ENCODE measurements at places on chromosomes 11 and 22. TPM values are rescaled to one million over a fixed set of nuclear protein-coding genes. Genes with fewer than 3 reads are reported as not detected.

The BACE1 gene
- 28.9 TPM for total RNA-seq

The AGBL2 gene
- total RNA-seq: 0.96 TPM

The KCNE3 gene
- 20.9 TPM for total RNA-seq

The SAA2 gene
- total RNA-seq: 4.2 TPM

The SYNGR1 gene
- 14.0 TPM for total RNA-seq

The OR56A1 gene
- not detected for total RNA-seq

The C1QTNF4 gene
- total RNA-seq: 0.55 TPM

GRCh38 chr11:4102711-4103110 is 8.1 kb downstream of the RRM1 start:
- H3K27me3 ChIP-seq: no peaks in the 10 kb centered on the region
- H3K27ac ChIP-seq: no peak overlapping the region
- no peak for DNase-seq
- no peak overlapping the region for H3K4me3 ChIP-seq
- no peaks in the 10 kb centered on the region for H3K4me1 ChIP-seq

DNA sequence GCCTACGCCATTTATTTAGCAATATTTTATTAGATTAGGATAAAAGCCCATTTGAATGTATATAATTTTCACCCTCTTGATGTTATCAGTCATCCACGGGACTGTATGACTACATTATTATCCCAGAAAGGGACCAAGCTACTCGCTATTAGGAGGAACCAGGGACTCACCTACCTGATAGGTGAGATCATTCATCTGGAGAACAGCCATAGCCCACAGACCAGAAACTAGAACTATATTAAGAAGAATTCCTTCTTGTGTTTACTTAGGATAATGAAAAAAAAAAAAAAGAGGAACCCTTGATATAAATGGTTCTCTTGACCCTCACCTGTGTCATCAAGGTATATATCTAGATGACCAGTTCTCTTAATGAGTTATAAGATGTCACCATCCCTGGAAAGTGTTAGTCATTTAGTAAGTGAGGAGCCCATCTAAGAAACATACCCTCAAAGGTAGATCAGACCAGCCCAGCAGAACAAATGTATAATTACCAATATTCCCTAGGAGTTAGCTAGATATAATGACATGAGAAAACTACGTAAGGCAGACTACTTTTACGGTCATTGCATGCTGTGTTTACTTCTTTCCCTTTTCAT is 8.0 kb downstream of the SIK3 start:
- no peaks in the 10 kb centered on the region for H3K27me3 ChIP-seq
- no peak overlapping the region for H3K27ac ChIP-seq
- H3K4me3 ChIP-seq: no peak overlapping the region

- no peaks in the 10 kb centered on the region for H3K36me3 ChIP-seq
- H3K4me3 ChIP-seq: no peak overlapping the region
- no peaks in the 10 kb centered on the region for H3K27me3 ChIP-seq
- no peak overlapping the region for H3K27ac ChIP-seq
- H3K4me1 ChIP-seq: peaks cover 11% of the 10 kb centered on the region
Observed at GRCh38 chr22:37009490-37009889, 9.8 kb downstream of the TST start.

- peaks cover 26% of the 10 kb centered on the region for H3K4me1 ChIP-seq
- no peak overlapping the region for H3K4me3 ChIP-seq
- H3K36me3 ChIP-seq: no peaks in the 10 kb centered on the region
- DNase-seq: no peak
- H3K27me3 ChIP-seq: no peaks in the 10 kb centered on the region
Observed at GRCh38 chr11:129277198-129277843, 85.2 kb upstream of the ARHGAP32 start.

DNA sequence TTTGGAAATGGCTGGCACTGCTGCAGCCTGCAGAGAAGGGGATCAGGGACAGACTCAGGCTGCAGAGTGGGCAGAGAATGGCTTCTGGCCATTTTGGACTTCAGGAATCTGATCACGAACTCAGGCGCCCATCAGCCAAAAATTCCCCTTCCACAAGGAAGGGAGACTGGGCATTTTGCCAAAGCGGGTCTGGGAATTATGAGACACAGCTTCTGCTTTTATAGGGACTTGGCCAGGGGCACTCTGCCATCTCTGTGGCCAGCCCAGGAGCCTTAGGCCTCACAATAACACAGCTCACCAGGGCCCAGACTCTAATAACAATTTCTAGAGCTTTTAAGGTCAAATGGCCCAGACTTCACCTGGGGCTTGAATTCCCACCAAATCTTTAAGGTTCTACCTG is 74.7 kb downstream of the CHST1 start:
- no peak overlapping the region for H3K27ac ChIP-seq
- H3K4me3 ChIP-seq: no peak overlapping the region
- H3K4me1 ChIP-seq: no peaks in the 10 kb centered on the region
- H3K36me3 ChIP-seq: no peaks in the 10 kb centered on the region

GRCh38 chr11:9150926-9151325 is 59.5 kb upstream of the SCUBE2 start:
- H3K36me3 ChIP-seq: peaks cover 80% of the 10 kb centered on the region
- no peak overlapping the region for H3K27ac ChIP-seq
- H3K4me1 ChIP-seq: no peaks in the 10 kb centered on the region

GRCh38 chr22:20427945-20428417 is 9.6 kb downstream of the SCARF2 start:
- H3K27me3 ChIP-seq: peaks cover 8% of the 10 kb centered on the region
- DNase-seq: peak; percentile 16
- peaks cover 22% of the 10 kb centered on the region for H3K4me1 ChIP-seq
- H3K4me3 ChIP-seq: no peak overlapping the region
- H3K36me3 ChIP-seq: peaks cover 4% of the 10 kb centered on the region

- peak overlapping the region; percentile 57 for H3K4me3 ChIP-seq
- peaks cover 31% of the 10 kb centered on the region for H3K4me1 ChIP-seq
- H3K27me3 ChIP-seq: no peaks in the 10 kb centered on the region
- peak overlapping the region; percentile 82 for H3K27ac ChIP-seq
- DNase-seq: no peak
- H3K36me3 ChIP-seq: peaks cover 21% of the 10 kb centered on the region
Observed at GRCh38 chr11:118263112-118263511, 985 bp downstream of the MPZL2 start.

GRCh38 chr22:23281406-23282088 is 101.2 kb downstream of the BCR start:
- peak; percentile 90 for DNase-seq
- peaks cover 32% of the 10 kb centered on the region for H3K36me3 ChIP-seq
- H3K27ac ChIP-seq: peak overlapping the region; percentile 76
- H3K4me1 ChIP-seq: peaks cover 29% of the 10 kb centered on the region
- no peak overlapping the region for H3K4me3 ChIP-seq
- H3K27me3 ChIP-seq: no peaks in the 10 kb centered on the region

DNA sequence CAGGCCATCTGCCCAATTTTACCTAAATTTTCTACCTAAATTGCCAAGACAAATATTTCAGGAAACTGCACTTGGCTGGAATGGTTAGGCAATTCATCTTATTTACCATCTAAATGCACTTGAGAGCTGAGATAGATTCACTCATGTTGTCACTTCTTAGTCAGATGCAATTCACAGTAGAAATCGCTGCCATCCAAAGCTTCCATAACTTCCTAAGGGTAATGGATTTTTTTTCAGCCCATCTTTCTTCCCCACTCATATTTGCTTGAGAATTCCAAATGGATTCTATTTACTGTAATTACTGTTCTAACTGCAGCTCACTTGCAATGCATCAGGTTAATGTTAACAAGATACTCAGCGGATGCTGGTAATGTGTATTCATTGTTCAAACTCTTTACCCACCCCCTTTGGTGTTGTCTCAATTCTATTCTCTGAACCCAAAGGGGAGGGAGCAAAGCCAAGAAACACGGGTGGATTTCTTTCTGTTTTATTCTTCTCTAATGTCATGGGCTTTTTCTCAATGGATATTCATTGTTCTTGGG is 96.0 kb downstream of the TENM4 start:
- H3K4me3 ChIP-seq: no peak overlapping the region
- H3K36me3 ChIP-seq: no peaks in the 10 kb centered on the region
- no peaks in the 10 kb centered on the region for H3K27me3 ChIP-seq
- no peaks in the 10 kb centered on the region for H3K4me1 ChIP-seq

- H3K27ac ChIP-seq: no peak overlapping the region
- no peaks in the 10 kb centered on the region for H3K4me1 ChIP-seq
- no peak overlapping the region for H3K4me3 ChIP-seq
- H3K27me3 ChIP-seq: no peaks in the 10 kb centered on the region
- no peaks in the 10 kb centered on the region for H3K36me3 ChIP-seq
Observed at GRCh38 chr11:6565988-6566703, 37.3 kb downstream of the RRP8 start.

- H3K4me1 ChIP-seq: peaks cover 46% of the 10 kb centered on the region
- H3K36me3 ChIP-seq: no peaks in the 10 kb centered on the region
- H3K4me3 ChIP-seq: peak overlapping the region; percentile 70
Observed at GRCh38 chr11:46119352-46120216, 1.7 kb downstream of the PHF21A start.

- H3K4me1 ChIP-seq: peaks cover 4% of the 10 kb centered on the region
- H3K27me3 ChIP-seq: peaks cover 30% of the 10 kb centered on the region
- DNase-seq: peak; percentile 52
- no peak overlapping the region for H3K27ac ChIP-seq
Observed at GRCh38 chr22:45876136-45877035, 100.6 kb downstream of the WNT7B start.

DNA sequence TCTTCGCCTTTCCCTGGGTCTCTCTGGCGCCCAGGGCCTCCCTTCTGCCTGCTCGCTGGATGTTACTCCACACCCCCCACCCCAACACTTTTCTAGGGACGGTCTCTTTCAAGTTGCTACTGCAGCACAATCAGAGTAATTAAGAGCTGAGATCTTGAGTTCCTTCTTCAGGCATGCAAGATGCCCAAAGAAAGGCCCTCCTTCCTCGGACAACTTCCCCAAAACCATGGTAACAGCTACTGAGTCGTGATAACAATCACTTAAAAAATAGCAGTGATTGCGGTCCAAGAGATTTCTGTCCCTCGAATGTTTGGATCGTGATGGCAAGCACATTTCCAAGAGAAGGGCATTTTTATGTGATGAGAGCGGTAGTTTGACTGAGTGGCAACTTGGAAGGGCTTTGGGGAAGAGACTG is 638 bp upstream of the TENM4 start:
- H3K4me1 ChIP-seq: peaks cover 29% of the 10 kb centered on the region
- DNase-seq: no peak
- peaks cover 72% of the 10 kb centered on the region for H3K27me3 ChIP-seq

DNA sequence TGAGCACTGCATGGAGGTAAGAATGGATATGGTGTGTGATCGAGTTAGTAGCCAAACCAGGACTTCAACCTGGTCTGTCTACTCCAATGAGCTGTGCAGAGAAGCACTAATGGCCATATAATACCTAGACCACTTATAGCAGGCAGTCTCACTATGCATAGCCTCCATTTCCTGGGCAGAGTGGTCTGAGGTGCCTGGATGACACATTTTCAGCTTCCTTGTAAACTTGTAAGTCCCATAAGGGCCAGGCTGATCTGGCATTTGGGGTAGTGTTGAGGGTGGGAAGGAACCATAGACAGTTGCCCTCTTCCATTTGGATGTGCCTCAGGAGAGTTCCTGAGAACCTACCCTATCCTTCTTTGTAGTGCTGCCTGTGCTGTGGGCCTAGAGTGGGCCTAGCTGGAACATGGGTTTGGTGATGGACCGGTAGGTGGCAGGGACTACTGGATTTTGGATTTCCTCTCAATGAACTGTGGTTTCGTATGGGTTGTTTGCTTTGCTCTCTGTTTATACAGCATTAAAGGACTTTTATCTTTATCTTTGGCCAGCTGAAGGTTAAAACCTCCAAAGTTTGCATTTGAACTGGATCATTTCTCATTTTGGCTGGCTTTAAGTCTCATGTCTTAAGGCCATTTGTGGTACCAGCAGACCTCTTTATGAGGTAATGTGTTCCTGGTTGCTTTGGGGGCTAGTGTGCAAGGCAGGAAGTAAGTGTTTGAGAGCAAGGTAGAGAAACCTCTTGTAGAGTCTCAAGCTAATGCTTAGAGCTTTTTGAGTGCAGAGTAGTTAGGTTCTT is 86.9 kb downstream of the STIM1 start:
- no peak for DNase-seq
- H3K4me1 ChIP-seq: peaks cover 55% of the 10 kb centered on the region
- H3K27me3 ChIP-seq: no peaks in the 10 kb centered on the region
- H3K27ac ChIP-seq: peak overlapping the region; percentile 6
- H3K36me3 ChIP-seq: no peaks in the 10 kb centered on the region

GRCh38 chr11:103609117-103610066 is 427.0 kb upstream of the DDI1 start:
- no peak overlapping the region for H3K27ac ChIP-seq
- H3K4me1 ChIP-seq: no peaks in the 10 kb centered on the region
- H3K4me3 ChIP-seq: no peak overlapping the region
- DNase-seq: no peak
- H3K36me3 ChIP-seq: no peaks in the 10 kb centered on the region

- H3K4me3 ChIP-seq: peak overlapping the region; percentile 99
- H3K36me3 ChIP-seq: peaks cover 21% of the 10 kb centered on the region
Observed at GRCh38 chr11:93784935-93785360, 866 bp downstream of the MED17 start.

- DNase-seq: peak; percentile 6
- no peak overlapping the region for H3K4me3 ChIP-seq
- peaks cover 39% of the 10 kb centered on the region for H3K4me1 ChIP-seq
- H3K36me3 ChIP-seq: no peaks in the 10 kb centered on the region
- no peaks in the 10 kb centered on the region for H3K27me3 ChIP-seq
Observed at GRCh38 chr11:16787035-16787742, 48.7 kb downstream of the C11orf58 start.

DNA sequence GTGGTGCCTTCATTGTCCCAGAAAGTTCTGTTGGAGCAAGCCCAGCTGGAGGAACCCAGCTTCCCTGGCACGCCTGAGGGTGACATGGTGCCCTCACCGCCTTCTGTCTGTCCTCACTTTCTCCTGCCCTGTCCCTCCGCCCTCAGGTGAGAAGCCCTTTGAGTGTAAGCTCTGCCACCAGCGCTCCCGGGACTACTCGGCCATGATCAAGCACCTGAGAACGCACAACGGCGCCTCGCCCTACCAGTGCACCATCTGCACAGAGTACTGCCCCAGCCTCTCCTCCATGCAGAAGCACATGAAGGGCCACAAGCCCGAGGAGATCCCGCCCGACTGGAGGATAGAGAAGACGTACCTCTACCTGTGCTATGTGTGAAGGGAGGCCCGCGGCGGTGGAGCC is 46.0 kb upstream of the NNMT start:
- H3K4me3 ChIP-seq: no peak overlapping the region
- DNase-seq: no peak
- H3K36me3 ChIP-seq: peaks cover 86% of the 10 kb centered on the region
- no peak overlapping the region for H3K27ac ChIP-seq

GRCh38 chr22:30949934-30950660 is 18.5 kb downstream of the MORC2 start:
- peaks cover 71% of the 10 kb centered on the region for H3K36me3 ChIP-seq
- no peak for DNase-seq
- H3K27ac ChIP-seq: no peak overlapping the region
- no peak overlapping the region for H3K4me3 ChIP-seq
- H3K27me3 ChIP-seq: no peaks in the 10 kb centered on the region

GRCh38 chr22:43411869-43412807 is at the start of gene MPPED1:
MPPED1 (plus strand) TSS chr22:43412014; CDS start chr22:43424986, 12,972 bp downstream.
- H3K36me3 ChIP-seq: no peaks in the 10 kb centered on the region
- DNase-seq: no peak
- no peak within 1 kb of the TSS for H3K27ac ChIP-seq
- H3K4me1 ChIP-seq: no peaks in the 10 kb centered on the region

GRCh38 chr11:73962101-73962705 is 11.4 kb downstream of the DNAJB13 start:
- H3K4me3 ChIP-seq: no peak overlapping the region
- no peaks in the 10 kb centered on the region for H3K36me3 ChIP-seq
- H3K4me1 ChIP-seq: no peaks in the 10 kb centered on the region
- DNase-seq: peak; percentile 0
- no peak overlapping the region for H3K27ac ChIP-seq
- H3K27me3 ChIP-seq: no peaks in the 10 kb centered on the region
